GM10248 (cell line): ENCODE measurements at places on chromosomes 4 and X.

- DNase-seq: peak; percentile 71
These were observed 29.5 kb downstream of the SH3TC1 start for GRCh38 chr4:8228319-8229250.

- no peak for DNase-seq
These were observed 124.8 kb upstream of the KLF8 start for GRCh38 chrX:56107320-56107719.

DNA sequence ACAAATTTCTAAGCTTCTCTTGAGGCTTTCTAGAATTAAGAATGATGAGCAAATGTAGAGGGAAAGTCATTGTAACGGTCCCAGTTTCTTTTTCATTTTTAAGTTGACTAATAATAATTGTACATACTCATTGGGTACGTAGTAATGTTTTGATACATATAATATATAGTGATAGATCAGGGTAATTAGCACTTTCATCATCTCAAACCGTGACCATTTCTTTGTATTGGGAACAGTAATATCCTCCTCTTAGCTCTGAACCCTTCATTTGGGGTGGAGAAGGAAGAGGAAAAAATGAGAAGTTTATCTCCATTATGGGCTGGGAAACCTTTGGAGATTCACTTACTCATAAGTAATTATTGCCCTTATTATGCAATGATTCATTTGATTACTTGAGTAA, 39.0 kb upstream of the GBA3 start:
- no peak for DNase-seq

- no peak for DNase-seq
These were observed 213.9 kb downstream of the SPOCK3 start for GRCh38 chr4:167020410-167020809.

DNA sequence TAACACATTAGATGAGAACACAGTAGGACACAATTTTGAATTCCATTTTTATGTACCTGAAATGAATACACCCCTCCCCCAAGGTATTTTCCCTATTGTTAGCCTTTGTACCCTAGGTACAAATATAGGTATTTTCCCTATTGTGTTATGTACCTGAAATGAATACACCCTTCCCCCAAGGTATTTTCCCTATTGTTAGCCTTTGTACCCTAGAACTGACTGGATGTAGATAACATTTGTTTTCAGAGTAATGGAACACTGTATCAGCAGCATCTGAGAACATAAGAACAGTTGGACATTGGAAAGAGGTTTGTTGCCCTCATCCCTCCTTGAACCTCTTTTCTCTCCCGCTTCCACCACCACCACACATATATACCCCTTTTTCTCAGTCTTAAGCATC, 37.6 kb downstream of the YIPF6 start:
- no peak for DNase-seq

DNA sequence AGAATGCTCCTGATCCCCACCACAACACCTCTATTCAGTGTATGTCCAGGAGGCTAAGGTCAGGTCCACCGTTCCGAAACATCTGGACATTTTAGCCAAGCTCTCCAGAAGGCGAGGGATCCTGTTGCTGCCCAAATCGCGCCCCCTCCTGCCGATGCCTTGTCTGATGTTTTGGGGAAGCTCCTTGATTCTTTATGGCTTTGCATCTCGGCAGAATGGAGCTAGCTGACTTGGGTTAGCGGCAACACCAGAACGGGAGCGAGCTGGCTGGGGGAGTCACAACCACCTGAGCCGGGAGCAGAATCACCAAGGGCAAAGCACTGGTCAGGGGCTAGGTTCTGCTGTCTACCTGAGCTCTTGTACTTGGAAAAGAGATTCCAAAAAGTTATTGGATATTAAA, 6.6 kb upstream of the POU3F4 start:
- DNase-seq: no peak

DNA sequence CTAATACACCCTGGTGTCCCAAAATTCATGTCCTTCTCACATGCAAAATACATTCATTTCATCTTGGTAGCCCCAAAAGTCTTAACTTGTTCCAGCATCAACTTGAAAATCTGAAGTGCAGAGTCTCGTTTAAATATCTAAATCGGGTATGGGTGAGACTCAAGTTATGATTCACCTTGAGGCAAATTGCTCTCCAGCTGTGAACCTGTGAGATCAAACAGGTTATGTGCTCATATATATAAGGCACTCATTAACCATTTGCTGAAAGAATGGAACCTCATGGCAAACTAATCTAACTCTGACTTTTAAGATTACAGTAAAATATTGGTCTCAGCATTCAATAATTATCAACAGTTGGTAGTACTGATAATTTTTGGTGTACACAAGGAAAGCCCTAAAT, 55.5 kb downstream of the PDLIM5 start:
- DNase-seq: no peak

- no peak for DNase-seq
These were observed 287.4 kb downstream of the SMARCA1 start for GRCh38 chrX:129235903-129236302.

DNA sequence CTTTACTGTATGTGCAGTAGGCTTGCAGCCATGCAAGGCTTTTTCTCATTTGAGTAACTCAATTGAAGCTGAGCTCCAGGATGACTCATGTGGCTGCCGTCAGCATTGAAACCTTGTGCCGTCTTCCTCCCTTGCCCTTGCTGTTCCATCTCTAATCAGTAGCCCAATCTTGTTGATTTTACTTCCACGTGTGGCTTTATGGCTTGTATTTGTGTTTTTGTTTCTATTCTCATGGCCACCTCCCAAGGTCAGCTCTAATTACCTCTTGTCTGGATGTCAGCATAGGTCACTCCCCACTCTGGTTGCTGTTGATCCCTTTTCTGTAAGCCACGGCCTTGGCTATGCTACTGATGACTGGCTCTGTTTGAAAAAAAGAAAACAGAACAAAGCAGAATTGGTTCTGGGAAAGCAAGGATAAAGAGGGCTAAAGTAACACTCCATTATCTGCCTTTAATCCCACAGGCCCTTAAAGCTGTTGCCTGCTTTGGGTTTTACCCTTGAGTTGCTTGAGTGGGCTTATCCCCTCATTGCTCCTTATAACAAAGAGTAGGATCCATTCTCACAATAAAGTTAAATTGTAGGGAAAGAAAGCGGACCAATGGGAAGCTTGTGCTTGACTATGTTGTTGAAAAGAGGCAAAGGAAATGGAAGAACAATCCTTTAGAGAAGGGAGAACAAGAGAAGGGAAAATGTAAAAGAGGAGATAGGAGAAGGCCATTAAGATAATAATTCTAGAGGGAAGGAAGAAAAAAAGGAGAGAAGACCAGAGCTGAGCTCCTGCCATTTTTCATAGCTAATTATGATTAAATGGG, 173.9 kb upstream of the PGRMC2 start:
- no peak for DNase-seq

DNA sequence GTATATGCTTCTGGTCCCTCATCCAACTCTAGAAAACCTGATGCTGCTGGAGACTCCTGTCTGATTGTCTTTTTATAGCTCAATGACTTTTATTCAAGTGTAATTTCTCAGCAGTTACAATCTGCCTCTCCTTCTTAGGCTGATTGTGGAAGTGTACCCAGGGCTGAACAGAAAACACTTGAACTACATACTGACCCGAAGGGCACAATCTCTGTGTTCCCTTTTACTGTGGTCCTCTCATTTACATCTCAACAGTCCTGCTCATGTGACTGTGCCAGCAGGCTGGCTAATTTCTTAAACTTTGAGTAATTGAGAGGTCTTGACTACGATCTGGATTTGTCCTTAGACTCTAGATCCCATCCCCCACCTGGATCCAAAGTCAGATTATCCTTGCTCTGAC, 863.4 kb downstream of the PDHA2 start:
- DNase-seq: no peak

- DNase-seq: no peak
These were observed 9.1 kb upstream of the YTHDC1 start for GRCh38 chr4:68358988-68359387.

DNA sequence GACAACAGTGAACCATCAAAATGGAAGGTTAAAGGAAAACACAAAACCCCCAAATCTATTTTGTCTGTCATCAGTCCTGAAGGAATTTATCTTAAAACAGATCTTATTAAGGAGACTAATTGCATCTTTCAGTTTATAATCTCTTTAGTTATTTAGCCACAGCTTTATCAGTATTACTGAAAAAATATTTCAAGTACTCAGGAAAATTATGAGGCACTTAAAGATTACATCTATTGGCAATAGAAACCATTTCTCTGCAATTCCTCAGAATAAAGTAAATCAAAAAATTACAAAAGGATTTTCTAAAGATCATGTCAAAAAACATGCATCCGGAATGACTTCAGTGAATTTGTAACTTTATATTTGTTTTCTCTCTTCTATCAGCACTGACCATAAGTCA, 35.2 kb downstream of the ANTXR2 start:
- no peak for DNase-seq

DNA sequence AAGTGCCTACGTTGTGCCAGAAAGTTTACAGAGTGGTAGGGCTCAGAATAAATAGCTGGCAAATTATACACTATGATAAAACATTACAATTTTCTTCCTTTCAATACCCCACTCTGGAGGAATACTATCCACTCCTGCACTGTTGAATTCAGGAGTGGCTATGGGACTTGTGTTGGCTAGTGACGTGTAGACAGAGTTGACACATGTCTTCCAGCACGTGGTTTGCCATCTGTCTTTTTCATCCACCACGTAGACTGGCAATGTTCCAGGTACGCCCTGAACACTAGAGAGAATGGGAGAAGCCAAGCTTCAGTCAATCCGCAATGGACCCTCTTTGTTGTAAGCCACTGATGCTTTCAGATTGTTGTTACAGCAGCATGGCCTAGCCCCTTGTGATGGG, 168.8 kb upstream of the RBPJ start:
- no peak for DNase-seq

DNA sequence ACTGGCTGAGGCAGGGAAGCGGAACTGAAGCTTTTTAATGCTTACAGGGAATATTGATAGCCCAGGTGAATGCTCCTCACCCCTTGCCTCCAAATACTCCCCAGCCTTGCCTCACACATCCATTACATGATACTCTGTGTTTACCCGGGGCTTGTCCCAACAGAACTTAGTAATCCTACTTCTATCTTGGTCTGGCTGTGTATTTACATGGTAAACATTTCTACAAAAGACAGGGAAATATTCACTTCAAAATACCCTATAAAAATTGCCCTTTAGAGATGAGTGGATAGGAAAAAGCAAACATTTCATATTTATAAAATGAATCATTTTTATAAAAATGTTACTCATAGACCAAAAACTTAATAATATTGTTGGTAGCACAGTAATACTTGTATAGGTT, 120.1 kb downstream of the NHS start:
- no peak for DNase-seq

DNA sequence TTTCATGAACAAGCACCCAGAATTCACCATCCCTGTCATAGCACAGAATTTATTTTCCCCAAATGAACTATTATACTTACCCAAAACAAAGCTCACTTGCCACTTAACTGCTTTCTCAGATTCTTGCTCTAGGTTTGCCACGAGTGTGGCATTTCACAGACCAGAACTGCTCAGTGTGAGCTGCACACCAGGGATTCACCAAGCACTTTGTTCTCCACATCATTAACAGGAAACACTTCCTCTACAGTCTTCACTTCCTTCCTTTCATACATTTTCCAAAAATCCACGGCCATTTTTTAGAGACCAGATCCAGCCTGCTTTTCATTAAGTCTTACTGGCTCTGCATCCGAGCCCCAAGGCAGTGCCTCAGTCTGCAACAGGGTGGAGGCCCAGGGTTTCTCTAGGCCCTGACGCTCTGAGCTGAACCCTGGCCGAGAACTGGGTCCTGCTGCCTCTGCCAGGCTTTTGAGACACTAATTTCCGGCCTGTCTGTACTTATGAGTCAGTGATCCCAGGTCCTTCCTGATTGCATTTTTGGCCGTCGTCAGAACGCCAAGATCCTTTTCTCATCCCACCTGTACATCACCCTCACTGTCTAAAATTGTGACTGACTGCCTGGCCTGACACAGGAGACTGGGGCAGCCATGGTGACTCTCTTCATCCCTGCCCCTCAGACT, 67.6 kb upstream of the MTNR1A start:
- no peak for DNase-seq

DNA sequence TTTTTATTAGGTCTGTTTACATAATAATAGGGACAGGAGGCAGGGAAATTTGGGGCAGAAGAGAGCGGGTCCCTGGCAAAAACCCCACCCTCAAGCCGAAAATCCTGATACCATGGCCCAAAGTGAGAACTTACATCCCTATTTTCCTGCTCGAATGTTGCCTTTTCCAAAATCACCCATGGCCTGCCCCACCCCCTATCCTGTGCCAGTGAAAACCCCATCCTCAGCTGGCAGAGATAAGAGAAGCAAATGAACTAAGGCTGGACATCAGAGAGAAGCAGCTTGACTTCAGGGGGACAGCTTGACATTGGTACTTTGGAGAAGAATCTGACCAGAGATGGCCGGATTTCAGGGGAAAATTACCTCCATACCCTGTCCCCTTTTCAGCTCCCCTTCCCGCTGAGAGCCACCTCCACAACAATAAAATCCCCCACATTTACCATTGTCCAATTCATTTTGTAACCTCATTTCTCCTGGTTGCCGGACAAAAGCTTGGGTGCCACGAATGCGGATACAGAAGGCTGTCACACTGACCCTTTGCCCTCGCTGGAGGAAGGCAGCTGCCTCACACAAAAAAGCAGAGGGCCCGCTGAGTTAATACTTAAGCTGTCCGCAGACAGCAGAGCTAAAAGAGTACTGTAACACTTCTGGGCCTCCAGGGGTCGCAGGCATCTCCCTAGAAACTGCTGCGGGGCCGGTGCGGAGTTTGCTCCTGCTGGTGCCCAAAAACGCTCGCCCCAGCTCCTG, 196.2 kb downstream of the SNCA start:
- DNase-seq: no peak

DNA sequence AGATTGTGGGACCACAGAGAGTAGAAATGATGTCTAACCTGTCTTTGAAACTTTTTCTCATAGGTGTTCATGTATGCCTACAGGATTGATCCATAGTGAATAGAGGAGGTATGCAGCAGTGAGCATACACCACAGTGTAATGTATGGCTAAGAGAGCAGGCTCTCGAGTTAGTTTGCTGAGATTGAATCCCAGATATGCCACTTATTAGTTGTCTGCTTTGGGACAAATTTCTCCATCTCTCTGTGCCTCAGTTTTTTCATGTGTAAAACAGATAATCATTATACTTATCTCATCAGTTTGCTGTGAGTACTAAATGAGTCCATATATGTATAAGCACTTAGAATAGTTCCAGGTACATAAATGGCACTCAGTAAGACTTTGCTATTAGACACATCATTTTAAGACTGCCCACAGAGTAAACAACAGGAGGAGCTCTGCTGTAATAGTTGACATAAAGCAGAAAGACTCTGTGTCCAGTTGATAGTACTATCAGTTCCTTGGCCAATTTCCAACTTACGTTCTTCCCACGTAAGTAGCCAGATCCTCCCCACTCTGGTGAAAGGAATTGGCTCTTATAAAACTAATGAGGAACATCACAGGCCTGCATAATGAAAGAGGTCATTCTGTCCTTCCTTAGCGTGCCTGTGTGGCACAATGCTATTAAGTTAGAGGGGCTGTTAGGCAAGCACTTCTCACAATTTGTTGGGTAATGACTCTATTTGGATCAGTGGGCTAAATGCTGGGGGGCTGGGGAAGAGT, 20.7 kb upstream of the RNF150 start:
- no peak for DNase-seq

DNA sequence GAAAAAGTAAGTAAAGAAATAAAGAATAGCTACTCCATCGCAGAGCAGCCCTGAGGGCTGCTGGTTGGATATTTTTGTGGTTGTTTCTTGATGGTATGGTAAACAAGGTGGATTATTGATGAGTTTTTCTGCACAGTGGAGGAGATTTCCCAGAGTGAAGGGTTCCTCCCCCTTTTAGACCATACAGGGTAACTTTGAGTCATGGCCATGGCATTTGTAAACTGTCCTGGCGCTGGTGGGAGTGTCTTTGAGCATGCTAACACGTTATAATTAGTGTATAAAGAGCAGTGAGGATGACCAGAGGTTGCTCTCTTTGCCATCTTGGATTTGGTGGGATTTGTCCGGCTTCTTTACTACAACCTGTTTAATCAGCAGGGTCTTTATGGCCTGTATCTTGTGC, 128.2 kb downstream of the ASMT start:
- no peak for DNase-seq
